Left lung (tissue), 14 donors: ENCODE measurements at places on chromosomes 12 and 14.
A peak's percentile ranks its signal among the peaks of the same experiment; 100 is the strongest.

DNA sequence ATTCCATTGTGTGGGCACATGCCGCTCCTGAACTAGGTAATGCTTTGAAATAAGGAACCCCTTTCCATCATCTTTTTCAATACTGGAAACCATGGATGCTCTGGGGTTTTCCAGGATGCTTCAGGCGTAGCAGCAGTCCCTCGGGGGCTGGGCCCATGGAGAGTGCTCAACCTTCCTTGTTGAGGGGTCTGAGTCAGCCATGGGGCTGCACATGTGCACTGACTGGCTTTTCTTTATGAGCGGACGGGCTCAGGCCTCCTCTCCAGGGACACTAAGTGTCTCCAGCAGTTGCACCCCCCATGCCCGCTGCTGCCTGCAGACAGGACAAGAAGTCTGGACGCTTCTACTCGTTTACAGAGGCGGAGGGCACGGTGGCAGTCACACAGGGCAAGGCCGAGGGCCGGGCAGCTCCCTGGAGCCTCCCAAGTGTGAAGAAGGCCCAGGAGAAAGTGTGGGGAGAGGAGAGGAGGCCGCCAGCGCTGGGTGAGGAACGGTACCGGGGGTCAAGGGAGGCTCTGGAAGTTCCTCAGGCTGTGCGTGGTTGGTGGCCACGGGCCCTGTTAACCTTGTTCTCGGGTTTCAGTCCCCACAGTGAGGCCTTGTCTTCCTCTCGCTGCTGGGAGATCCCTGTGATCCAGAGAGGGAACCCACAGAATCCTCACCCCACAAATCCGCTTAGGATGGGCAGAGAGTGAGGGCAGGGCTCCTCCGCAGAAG, 51.2 kb downstream of the TEAD4 start:
- no peak for DNase-seq

DNA sequence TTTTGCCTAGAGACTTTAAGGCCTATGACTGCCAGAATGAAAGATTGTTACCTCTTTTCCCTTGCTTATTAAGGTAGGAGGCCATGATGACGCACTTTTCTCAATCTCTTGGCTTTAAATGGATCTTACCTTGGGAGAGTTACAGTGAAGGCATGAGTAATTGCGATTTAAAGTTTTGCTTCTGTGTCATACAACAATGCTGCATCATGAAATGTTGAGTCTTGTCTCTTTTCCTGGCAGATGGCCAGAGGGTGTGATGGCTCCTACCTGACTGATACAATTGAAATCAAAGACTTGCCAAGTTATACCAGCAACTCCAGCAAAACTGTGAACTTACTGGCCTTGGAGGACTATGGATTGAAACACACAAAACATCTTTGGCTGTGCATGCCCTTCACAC, 17.2 kb upstream of the LRRK2 start:
- no peak for DNase-seq

DNA sequence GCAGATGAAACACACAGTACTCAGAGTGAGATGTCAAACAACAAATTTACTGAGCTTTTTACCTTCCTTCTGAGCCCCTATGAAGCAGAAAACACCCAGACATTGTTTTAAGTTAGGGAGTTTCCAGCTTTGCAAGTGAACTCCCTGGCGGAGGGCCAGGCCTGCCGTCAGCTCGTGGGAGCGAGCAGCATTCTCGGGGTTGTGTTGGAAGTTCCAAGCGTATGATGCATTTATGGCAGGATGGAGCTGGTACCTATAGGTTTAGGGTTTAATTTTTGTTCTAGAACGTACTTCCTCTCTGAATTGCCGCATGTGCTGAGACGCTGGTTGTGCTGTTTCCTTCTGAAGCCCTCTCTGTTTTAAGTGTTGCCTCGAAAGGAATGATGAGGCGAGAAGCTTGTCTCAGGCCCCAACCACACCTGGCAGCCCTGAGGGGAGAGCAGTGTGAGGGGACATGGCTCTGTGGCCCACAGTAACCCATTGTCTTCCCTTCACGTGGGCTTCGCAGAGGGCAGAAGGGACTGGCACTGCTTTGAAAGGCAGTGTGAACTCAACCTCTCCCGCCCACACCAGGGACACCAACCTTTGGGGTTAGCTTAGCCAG, 76.6 kb downstream of the SSPN start:
- peak; percentile 86 for DNase-seq

GRCh38 chr12:9880532-9881078, 684 bp upstream of the KLRF2 start:
- no peak for DNase-seq

DNA sequence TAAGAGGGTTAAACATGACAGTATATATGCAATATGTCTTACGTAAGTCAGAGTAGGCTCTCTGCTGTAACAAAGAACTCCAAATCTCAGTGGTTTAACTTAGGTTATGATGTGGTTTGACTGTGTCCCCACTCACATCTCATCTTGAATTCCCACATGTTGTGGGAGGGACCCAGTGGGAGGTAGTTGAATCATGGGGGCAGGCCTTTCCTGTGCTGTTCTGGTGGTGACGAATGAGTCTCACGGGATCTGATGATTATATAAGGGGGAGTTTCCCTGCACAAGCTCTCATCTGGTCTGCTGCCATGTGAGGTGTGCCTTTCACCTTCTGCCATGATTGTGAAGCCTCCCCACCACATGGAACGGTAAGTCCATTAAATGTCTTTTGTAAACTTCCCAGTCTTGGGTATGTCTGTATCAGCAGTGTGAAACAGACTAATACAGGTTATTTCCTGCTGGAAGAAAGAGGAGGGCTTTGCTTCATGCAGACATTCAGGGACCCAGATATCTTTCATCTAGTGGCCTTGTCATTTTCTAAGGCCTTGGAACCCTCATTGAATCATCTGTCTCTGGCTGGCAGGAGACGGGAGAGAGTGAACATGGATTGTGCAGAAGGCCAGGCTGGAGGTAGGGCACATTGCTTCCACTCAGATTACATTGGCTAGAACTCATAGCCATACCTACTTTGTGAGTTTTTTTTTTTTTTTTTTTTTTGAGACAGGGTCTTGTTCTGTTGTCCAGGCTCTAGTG, 96.1 kb downstream of the CRADD start:
- DNase-seq: no peak

GRCh38 chr12:98644433-98644711, 216 bp downstream of the IKBIP start:
- DNase-seq: no peak
